NCI-H446 (cell line): ENCODE measurements at places on chromosomes 5 and 9.

DNA sequence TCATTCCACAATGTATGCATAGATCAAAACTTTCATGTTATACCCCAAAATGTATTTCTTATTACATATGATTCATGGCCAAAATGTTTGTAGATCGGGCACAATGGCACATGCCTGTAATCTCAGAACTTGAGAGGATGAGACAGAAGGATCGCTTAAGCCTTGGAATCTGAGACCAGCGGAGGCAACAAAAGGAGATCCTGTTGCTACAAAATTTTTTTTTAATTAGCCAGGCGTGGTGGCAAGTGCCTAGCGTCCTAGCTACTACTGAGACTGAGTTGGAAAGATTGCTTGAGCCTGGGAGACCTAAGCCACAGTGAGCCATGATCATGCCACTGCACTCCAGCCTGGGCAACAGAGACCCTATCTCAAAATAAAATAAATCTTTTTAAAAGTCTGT lies 89.9 kb downstream of the MAPKAP1 start:
- no peak for DNase-seq

DNA sequence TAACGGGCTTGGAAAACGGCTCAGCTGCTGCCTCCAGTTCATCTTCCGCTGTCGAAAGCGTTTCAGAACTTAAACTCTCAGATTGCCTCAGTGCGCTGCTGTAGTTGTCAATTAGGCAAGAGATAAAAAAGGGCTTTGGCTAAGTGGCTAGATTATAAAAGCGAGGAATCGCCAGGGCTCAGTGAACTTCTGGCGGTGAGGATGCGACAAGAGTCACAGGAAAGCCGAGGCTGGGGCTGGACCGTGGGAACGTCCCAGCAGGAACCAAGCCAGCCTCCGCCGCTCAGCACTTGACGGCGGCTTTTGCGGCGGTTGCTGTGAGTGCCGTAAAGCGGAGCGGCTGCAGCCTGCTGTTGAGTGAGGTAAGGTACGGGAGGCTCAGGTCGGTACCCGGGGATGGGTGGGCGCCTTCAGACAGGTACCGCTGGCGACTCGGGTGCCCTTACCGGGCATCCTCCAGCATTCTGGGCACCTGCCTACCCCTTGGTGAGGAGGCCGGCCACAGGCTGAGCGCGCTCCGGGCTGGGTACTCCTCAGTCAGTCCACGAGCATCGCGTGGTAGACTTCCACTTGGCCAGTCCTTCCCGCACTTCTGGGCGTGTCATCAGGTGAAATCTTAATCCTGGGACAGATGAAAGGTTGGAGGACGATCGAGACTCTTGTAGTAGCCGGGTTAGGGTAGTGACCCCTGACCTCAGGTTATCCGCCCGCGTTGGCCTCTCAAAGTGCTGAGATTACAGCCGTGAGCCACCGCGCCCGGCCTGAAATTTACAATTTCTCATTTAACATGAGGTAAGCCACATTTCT lies at the start of gene FKTN:
TSS of gene FKTN (plus strand) at position 328 of the 807 bp plus-strand sequence. CDS start 16,902 bp downstream, outside the sequence.
- DNase-seq: peak; percentile 34

- DNase-seq: no peak
Observed at GRCh38 chr5:72455476-72455875, 51.7 kb downstream of the ZNF366 start.

- no peak for DNase-seq
Observed at GRCh38 chr5:154648706-154649105, 106.5 kb upstream of the LARP1 start.

DNA sequence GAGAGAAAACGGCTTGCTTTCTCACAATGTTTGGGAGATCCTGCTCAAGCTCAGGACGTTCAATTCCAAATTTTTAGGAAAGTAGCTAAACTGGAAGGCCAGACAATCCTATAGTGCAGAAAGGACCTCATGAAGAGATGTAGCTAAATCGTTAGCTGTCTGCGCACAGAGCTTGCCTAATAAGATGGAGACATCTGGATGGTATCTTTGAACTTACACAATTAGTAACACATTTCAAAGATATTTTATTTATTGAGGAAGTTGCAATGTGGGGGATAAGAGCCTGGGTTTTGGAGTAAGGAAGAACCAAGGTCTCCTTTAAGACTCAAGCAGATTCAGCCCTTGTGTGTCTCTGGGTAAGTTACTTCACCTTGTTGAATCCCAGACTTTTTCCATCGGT lies 28.6 kb upstream of the RAB14 start:
- no peak for DNase-seq

- DNase-seq: no peak
Observed at GRCh38 chr9:89442501-89442978, 55.4 kb downstream of the SEMA4D start.
